NCI-H1436 treated with DMSO at 0.1 percent for 48 hours (cell line): ENCODE measurements at places on chromosomes 13 and 19.

DNA sequence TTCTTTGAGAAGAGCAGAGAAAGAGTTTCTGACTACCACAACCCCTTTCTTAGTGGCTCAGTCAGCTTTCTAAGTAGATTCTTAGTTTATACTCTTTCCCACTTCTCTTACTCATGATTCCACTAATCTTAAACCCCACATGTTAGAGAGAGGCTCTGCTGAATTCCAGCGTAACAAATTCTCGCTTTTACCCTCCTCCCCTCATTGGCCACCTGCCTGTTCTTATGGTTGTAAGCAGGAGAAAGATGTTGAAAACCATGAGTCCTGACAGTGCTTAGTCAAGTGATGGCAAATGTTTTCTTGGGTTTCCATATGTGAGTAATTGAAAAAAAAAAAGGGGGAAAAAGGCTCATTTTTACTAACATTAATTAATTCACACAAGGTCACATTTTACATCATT, 125.9 kb downstream of the ZDHHC20 start:
- no peak for DNase-seq

DNA sequence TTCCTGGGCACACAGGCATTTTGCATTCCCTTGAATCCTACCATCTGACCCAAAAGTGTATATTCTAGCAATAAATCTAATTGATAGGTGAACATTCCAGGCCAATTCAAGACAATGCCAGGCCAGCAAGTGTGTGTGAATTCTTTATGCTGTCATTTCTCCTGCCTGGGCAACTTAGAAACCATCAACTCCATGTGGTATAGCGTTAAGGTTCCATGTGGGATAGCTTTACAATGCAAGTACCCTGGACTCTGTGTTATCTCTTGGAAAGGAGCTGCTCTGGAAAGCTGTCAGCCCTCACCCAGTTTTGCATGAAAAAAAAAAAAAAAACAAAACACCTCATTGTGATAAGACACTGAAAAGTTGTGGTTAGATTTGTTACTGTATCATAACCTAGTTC, 15.6 kb upstream of the FLT1 start:
- DNase-seq = no peak

DNA sequence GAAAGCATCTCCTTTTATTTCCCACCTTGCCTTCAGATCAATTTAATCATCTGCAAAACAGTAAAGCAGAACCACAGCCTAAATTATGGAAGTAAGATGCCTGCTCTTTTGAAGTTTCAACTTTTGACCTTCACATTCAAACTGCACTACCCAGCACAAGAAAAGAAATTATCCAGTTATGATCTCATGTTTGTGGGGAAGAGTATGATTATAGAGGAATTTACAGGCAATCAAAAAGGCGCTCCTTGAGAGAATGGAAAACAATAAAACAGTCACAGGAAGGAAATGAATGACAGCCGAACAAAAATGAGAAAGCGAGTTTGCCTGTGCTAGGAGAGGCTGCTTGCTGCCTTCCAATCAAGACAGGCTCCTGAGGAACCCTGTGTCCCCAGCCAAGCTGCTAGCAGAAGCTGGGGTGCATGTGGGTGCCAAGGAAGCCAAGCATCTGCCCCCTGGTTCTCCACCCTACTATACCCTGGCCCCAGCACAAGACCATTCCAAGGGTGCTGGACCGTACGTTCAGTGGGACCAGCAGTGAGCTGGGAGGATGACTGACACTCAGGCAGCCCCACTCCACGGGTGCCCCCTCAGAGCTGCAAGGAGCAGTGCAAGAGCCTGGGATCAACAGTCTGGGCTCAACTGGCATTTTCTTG, 47.8 kb downstream of the PEPD start:
- DNase-seq = no peak

- DNase-seq = no peak
Measured at GRCh38 chr13:113666951-113667701, at the start of gene GRK1. GRK1 (plus strand) TSS chr13:113667219; CDS start chr13:113667387, 168 bp downstream.

DNA sequence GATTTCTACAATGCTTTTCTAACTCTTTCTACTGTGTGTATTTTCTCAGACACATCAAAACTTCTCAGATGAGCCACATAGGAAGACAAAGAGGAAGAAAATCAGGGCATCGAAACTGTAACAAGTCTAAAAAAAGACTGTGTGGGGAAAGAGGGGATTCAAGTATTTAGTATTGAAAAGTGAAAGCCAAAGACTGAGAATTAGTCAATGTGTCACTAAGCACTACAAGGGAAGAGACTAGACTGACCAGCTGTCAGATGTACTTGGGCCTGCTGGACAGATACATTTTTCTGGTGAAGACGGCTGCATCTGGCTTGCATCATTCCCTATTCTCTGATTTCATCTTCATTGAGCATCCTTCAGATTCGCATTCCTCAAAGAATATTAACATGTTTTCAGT, 25.4 kb downstream of the COMMD6 start:
- DNase-seq = no peak

GRCh38 chr19:10335352-10335985, 2.1 kb upstream of the RAVER1 start:
- no peak for DNase-seq

- DNase-seq = no peak
Measured at GRCh38 chr19:49157445-49158224, at the start of gene TRPM4. TRPM4 (plus strand) TSS chr19:49157792; CDS start chr19:49157867, 75 bp downstream.

DNA sequence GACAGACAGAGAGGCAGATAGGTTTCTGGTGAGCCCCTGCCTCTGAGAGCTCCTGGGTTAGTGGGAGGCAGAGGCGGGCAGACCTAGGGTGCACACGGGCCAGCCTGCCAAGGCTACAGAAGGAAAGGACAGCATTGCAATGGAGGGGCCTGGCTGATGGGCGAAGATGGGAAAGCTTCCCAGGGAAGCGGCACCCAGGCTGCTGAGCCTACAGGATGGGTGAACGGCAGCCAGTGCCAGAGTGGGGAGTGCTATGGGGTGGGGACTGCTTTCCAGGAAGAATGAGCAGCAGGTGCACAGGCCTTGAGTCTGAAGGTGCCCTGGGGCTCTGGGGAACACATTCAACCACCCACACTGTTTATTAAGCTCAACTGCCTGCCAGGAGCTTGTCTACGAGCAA, 702 bp upstream of the MAG start:
- DNase-seq = no peak

DNA sequence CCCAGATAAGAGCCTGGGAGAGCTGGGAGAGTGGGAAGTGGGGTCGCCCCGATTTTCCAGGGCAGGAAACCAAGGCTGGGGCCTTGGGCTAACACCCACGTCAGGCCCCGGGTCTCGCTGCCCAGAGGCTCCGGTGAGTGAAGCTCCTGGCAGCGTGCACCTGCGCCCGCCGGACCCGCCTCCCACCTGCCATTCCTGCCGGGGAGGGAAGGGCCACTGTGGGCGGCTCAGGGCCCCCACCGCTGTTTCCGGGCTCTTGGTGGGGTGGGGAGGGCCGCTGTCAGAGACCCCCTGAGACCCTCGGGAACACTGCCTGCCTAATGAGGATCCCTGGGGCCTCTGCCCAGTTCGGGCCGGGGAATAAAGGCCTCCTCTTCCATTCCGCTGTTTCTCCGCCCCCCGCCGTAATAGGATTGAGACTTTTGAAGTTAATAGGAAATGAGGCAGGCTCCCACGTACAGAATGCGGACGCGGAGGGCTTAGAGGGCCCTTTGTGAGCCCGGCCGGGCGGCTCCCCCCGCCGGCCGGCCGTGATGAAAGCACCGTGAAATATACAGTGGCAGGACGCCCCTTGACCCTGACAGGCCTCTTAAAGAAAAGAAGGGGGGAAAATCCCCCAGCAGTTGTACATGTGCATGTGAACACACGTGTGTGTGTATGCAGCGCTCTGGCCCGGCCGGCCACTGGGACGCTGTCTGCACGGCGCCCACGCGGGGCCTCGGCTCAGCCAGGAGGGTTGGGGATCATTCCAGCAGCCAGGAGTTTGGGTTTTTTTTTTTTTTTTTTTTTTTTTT, 33.2 kb downstream of the EFNA2 start:
- DNase-seq = no peak

- DNase-seq = no peak
Measured at GRCh38 chr13:65343898-65344663, 1886.1 kb downstream of the PCDH9 start.

GRCh38 chr19:56837492-56838023, 3.0 kb downstream of the PEG3 start:
- no peak for DNase-seq

GRCh38 chr13:74825152-74825937, 656.6 kb downstream of the TBC1D4 start:
- DNase-seq = no peak

DNA sequence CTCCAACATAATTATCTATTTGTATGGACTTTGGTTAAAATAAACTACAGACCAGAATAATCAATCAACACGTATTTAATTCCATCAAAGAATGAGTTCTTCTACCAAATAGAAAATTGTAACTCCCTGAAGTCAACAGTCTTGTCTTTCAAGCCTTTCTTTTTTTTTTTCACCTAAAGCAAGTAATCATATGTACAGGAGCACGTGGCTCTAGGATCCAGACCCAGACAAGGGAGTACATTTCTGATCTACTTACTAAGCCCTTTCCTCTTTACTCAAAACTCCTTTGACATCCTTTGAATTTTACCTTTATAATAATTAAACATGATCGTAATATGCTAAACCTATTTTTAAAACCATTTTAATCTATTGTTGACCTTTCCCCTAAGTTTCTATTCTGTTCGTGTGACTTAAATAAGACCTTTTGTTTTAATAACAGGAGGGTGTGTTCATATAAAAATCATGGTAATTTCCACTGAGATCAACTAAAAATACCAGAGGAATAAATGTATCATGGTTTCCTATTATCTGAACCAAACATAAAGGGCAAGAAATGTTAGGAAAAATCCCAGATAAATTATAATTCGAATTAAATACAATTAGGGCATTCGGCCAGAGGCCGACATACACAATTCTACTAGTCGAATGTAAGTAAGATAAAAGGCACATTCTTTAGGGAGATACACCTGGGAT, 1.7 kb downstream of the SLC7A1 start:
- no peak for DNase-seq

DNA sequence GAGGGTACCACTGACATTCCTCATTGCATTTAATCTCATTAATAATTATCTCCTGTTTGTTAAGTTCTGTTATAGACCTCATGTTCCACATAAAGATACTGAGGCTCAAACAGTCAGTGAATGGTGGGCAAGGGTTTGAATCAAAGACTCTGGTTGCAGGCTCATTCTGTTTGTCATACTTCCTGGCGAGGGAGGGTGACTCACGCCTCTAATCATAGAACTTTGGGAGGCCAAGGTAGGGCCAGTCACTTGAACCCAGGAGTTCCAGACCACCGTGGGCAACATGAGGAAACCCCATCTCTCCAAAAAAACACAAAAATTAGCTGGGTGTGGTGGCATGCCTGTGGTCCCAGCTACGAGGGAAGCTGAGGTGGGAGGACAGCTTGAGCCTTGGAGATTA, 220.7 kb upstream of the MIR17HG start:
- no peak for DNase-seq

- DNase-seq = no peak
Measured at GRCh38 chr19:48724796-48725753, 5.5 kb upstream of the MAMSTR start.

DNA sequence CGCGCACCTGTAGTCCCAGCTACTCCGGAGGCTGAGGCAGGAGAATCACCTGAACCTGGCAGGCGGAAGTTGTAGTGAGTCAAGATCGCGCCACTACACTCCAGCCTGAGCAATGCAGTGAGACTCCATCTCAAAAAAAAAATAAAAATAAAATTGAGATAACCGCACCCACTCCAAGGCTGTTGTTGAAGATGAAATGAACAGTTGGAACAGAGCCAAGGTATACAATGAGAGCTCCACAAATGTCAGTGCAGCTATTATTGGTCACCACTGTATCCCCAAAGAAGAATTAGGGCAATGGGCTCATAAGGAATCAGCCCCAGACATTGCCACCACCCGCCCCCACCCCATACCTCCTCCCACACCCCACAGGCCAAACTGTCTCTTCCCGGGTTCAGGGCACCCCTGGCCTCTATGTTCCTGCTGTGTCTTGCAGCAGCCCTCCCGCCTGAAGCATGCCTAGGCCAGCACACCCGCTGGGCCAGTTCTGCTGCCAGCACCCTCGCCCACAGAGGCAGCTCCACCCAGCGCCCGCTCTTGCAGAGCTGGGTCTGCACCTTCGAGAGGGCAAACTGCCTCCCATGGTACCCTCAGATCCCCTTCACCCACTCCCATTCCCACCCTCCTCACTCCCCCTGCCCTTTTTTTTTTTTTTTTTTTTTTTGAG, 3.5 kb upstream of the S1PR5 start:
- DNase-seq = no peak

DNA sequence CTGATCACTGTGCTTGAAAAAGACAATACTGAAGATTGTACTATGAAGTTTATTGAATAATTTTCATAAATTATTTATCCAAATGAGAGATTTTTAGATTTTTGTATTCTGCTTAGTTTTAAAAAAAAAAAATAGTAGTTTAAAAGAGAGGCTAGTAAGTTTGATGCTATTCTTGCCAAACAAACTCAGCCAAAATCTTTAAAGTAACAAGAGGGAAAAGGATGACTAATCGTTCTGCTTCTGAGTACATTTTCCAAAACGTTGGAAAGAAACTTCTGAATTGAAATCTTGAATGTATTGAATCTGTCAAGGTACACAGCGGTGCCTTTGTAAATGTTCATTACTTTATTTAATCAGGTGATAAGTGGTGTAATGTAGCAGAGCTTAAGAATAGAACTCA, 34.4 kb downstream of the NUP58 start:
- no peak for DNase-seq

GRCh38 chr19:679418-680286, 3.5 kb downstream of the FSTL3 start:
- no peak for DNase-seq

DNA sequence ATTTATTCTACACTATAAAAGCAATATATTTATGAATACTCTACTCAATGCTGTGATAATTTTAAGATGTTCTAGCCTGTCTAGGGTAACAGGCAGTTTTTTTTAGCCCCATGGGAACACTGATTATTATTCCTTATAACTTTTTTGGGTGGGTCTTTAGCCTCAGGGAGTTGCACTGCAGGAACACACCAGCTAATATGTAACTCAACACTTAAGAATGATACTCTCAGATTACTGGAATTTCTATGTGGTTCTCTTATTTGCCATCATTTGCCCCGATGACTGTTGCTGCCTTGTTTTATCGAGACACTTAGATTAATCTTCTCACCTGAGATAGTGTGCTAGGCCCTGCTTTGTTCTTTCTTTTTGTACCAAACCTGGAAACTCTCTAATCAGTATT, 396.9 kb upstream of the SLITRK1 start:
- no peak for DNase-seq
